SW 1271 (cell line): ENCODE measurements at places on chromosomes 5 and 9.
A peak's percentile ranks its signal among the peaks of the same experiment; 100 is the strongest.

DNA sequence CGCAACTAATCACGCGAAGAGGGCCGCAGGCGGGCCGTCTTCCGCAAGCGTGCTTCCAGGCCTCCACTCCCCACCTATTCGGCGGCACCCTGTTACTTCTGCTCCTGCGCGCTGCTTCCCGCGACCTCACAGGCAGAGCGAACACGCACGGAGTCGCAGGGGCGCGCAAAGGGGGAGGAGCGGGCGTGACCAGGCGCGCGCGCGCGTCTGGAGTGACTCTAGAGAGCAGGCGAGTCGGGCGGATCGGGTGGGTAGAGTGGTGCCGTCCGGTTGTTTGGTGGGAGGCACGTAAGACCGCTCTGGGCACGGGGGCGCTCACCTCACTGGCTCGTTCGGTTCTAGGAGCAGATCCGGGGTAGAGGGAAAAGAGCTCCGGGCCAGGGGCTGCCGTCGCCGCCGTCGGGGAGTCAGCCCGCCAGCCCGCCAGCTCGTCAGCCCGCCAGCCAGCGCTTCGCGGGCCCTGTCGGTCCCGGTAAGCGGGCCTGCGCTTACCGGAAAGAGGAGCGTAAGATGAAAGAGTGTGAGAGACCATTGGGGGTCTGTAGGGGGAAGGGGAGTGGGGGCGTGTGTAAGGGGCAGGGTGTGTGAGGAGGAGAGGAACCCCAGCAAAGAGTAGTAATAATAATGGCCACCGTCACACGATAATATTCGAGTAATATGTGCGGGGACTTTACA lies at the start of gene CNOT8:
TSS of gene CNOT8 (plus strand) at position 331 of the 675 bp plus-strand sequence. CDS start 4,652 bp downstream, outside the sequence.
- DNase-seq, result peak; percentile 98

DNA sequence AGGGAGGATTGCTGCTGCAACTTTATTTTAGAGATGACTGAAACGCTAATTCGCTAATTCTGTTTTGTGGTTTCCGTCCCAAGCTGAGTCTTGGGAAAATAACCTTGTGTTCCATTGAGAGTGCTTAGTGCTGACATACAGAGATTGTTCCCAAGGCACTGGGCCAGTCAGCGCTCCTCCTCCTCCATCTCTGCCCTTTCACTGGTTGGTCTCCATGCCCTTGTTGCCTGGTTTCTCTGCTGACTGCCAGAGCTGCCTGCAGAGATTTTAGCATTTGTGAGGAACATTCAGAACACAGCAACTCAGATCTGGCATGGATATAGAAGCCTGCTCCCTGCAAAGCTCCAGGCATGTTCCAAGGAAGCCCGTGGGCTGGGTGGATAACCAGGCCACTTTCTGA lies 126.0 kb upstream of the IRX2 start:
- no peak for DNase-seq

DNA sequence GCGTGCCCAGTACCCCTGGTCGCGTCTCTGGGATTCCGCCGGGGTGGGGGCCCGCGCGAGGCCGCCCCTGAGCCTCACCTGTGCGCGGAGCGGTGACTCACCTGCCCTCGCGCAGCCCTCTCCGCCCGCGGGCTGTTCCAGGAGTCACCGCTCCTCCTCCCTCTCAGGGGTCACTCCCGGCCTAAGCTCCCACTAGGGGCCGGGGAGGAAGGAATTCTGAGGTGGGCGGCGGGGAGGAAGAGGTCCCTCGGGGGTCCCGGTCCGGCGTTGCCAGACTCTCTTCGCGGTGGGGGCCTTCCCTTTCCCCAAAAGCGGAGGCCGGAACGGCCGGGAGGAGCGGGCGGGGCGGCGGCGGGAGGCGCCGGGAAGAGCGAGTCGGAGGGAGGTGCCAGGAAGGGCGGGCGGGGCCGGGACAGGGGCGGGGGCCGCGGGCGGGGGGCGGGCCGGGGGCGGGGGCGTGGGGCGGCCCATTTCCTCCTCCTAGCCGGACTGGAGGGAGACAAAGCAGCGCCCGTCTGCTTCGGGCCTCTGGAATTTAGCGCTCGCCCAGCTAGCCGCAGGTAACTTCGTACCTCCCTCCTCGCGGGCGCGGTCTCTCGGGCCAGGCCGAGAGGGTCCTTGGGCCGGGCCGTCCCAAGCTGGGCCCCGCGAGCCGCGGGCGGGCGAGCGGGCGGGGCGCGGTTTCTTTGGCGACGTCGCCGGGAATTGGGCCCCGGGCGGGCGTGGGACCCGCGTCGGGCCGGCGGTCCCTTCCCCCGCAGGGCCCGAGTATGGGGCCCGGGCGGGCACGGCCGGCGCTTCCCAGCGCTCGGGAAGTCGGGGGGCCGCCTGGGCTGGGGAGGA lies at the start of gene CTNNA1:
TSS of gene CTNNA1 (plus strand) at position 475 of the 843 bp plus-strand sequence. CDS start 28,500 bp downstream, outside the sequence.
- peak; percentile 40 for DNase-seq

DNA sequence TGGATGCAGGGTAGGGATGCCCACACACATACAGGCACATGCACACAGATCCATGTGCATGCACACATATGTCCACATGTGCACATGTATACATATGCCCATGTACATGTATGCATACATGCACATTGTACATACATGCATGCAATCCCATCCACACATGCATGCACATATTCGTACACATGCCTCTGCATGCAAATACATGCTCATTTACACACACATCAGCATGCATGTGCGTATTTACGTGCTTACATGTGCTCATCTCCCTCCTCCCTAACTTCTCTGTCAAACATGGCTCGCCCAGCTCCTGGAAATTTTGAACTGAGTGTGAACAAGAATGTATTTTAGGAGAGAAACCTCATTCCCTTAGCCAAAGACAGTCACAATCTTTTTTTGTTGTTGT lies 6.2 kb downstream of the KCNT1 start:
- DNase-seq, result no peak

DNA sequence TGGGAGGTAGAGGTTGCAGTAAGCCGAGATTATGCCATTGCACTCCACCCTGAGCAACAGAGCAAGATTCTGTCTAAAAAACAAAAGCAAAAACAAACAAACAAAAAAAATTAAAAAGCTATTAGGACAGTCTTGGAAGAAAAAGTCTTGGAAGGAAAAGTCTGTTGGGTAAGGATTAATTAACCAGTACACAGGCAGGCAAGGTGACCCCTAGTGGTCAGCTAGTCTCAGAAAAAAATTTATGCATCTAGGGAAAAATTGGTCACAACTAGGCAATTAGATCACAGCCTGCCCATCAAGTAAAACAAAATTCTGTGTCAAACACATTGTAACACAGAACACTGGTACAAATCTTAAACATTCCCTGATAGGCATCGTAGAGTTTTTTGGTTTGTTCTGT lies 6.7 kb upstream of the ANKRD18B start:
- peak; percentile 40 for DNase-seq

DNA sequence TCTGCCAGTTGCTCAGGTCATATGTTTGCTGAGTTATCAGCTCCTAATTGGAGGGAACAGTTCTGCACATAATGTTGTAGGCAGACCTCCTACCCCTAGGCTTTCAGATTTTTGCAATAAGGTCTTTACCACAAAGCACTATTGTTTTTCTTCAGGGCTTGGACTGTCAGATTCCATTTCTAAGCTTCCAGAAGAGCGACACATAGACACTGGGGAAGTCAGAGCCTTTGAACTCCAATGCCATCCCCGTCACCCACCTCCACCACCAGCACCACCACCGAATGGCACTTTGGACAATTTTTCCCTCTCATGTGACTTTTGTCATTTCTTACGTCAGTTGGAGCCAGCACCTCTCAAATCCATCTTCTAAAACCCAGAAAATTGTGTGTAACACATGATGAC lies 28.3 kb upstream of the SPRY4 start:
- peak; percentile 47 for DNase-seq
